Body of pancreas (tissue), 4 donors: ENCODE measurements at places on chromosomes 13 and 19. TPM values are rescaled to one million over a fixed set of nuclear protein-coding genes. Genes with fewer than 3 reads are reported as not detected.
A peak's percentile ranks its signal among the peaks of the same experiment; 100 is the strongest.

GRCh38 chr19:38809592-38810252, 3.0 kb downstream of the LGALS4 start:
- peaks cover 15% of the 10 kb centered on the region for H3K4me1 ChIP-seq
- no peak for DNase-seq
- no peak overlapping the region for H3K27ac ChIP-seq
- no peaks in the 10 kb centered on the region for H3K27me3 ChIP-seq
- no peaks in the 10 kb centered on the region for H3K36me3 ChIP-seq

DNA sequence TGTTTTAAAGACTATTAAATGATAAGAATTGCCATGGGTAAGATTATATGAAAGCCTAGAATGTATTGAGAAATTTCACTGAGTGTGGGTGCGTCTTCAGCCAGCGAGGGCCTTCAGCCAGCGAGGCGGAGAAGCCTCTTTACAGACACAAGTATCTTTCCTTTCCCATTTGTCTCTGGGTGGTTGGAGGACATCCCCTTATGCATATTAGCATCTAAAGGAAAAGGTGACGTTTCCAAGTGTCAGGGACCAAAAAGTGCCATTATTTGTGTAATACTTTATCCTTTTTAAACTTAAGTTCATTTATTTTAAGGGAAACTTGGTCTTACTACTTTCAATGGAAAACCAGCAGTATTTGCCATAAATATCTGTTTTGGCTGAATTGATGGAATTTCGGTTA, 22.2 kb downstream of the SMARCA4 start:
- H3K4me1 ChIP-seq = no peaks in the 10 kb centered on the region
- no peak overlapping the region for H3K4me3 ChIP-seq
- no peak for DNase-seq
- H3K27me3 ChIP-seq = no peaks in the 10 kb centered on the region
- peaks cover 2% of the 10 kb centered on the region for H3K36me3 ChIP-seq

GRCh38 chr13:46621133-46621532, 68.2 kb downstream of the LRCH1 start:
- H3K27ac ChIP-seq = no peak overlapping the region
- no peak for DNase-seq
- no peak overlapping the region for H3K4me3 ChIP-seq

DNA sequence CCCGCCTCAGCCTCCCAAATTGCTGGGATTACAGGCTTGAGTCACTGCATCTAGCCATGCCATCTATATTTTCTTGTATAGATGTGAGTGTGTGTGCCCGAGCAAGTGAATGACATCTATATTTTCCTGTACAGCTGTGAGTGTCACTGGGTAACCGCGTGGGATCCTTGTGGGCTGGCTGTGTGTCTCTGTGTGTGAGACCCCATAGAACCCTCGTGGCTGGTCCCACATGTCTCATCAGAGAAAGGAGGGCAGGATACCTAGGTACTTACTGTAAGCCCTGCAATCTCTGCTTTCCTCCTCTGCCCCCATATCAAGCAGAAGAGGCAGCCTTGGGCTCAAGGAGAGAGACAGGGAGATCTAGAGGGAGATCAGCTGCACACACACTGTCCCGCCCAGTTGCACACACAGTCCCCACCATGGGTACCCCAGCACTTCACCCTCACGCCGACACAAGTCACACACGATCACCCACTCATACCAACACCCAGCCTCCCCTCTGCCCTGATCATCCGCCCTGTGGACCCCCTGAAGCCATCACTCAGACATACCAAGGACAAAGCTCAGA, 655 bp downstream of the DENND1C start:
- H3K27ac ChIP-seq = no peak overlapping the region
- no peak for DNase-seq
- no peak overlapping the region for H3K4me3 ChIP-seq
- peaks cover 12% of the 10 kb centered on the region for H3K4me1 ChIP-seq
- H3K27me3 ChIP-seq = no peaks in the 10 kb centered on the region

- no peaks in the 10 kb centered on the region for H3K27me3 ChIP-seq
- H3K4me3 ChIP-seq = no peak overlapping the region
- H3K27ac ChIP-seq = no peak overlapping the region
- no peak for DNase-seq
These were observed 250.9 kb downstream of the LIG4 start for GRCh38 chr13:107964395-107964794.

- no peaks in the 10 kb centered on the region for H3K4me1 ChIP-seq
- no peak overlapping the region for H3K27ac ChIP-seq
- H3K36me3 ChIP-seq = no peaks in the 10 kb centered on the region
- DNase-seq = no peak
These were observed 106.9 kb downstream of the CYSLTR2 start for GRCh38 chr13:48760626-48761025.

DNA sequence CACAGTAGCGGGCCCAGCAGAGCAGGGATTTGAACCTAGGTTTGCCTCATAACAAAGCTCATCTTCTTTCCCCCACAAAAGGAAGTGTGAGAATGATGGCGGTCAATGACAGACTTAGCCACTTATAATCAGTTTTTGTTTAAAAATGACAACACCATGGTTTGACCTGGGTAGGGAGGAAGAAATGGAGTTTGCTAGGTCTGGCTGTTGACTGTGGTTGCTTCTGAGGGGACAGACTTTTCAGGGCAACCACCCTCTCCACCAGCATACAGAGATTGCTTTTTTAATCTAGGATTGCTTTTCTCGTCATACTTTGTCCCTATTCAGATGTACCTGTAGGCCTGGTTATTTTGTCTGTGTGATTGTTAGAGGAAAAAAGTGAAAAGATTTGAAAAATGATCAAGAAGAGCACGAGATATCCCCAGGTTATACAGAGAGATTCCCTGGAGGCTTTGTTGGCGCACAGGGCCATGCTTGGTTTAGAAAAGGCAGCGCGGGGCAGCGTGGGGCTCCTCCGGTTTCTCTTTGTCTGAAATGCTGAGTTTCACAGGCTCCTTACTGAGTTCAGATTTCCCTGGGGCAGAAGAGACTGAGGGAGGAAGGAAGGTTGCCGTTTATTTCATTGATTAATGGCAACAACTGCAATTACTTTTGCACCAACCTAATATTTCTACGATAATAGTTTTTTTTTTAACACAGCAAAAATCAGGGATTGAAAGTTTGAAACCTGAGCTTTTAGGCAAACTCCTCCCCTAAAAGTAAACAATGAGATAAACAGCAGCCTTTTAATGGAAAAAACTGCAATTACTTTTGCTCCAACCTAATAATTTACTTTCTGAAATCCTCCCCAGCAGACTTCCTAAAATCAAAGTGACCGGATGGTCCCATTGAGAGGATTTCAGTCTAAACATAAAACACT, 97.0 kb upstream of the RNF113B start:
- no peaks in the 10 kb centered on the region for H3K36me3 ChIP-seq
- no peaks in the 10 kb centered on the region for H3K27me3 ChIP-seq
- peak overlapping the region; percentile 26 for H3K27ac ChIP-seq
- no peak for DNase-seq

- H3K36me3 ChIP-seq = peaks cover 20% of the 10 kb centered on the region
- H3K27ac ChIP-seq = no peak overlapping the region
- no peak overlapping the region for H3K4me3 ChIP-seq
- no peak for DNase-seq
- no peaks in the 10 kb centered on the region for H3K27me3 ChIP-seq
- H3K4me1 ChIP-seq = peaks cover 37% of the 10 kb centered on the region
These were observed 10.6 kb downstream of the FBXL3 start for GRCh38 chr13:77016251-77016812.

DNA sequence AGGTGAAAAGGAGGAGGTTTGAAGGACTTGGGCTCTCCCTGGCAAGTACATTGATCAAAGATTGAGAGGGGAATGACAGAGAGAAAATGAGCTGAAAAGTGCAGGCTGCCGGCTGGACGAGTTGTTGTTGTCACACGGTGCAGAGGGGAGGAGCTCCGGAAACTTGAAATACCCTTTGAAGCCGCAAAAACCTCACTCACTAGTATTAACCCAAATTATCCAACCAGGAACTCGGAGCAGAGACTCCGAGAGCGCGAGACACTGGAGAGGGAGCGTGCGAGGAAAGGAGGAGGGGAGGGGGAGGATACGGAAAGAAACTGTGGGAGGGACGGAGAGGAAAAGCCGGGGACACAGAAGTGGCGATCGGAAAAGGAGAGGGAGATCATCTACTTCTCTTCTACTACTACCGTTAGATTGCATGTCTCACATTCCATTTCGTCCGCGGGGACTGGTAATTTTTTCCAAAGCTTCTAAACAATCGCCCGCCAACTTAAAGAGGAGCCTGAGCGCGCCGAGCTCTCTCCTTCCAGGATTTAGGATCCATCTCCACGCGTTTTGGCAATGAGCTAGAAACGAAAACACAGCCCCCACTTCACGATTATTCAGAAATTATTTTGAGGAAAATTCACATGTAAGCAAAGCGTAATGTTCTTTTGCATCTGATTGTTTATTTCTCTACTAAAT, at the start of gene DACH1:
Gene DACH1, minus strand, starts transcription at position 74 of the 684 bp plus-strand sequence.
- H3K27me3 ChIP-seq = no peaks in the 10 kb centered on the region
- H3K27ac ChIP-seq = peak within 1 kb of the TSS; percentile 74
- H3K4me3 ChIP-seq = peak within 1 kb of the TSS; percentile 76
- no peaks in the 10 kb centered on the region for H3K36me3 ChIP-seq

Gene PEG3
- total RNA-seq = 3.1 TPM

Gene ZNF525
- 14.2 TPM for total RNA-seq

Gene LONP1
- total RNA-seq = 31.9 TPM

Gene PDE4A
- total RNA-seq = 8.8 TPM

Gene NLRP5
- total RNA-seq = not detected

Gene NALCN
- 1.6 TPM for total RNA-seq
